Stimulated activated memory B cell treated with anti-CD40 and anti-IgM and Interleukin-4, amounts not matched to agents 10 μg/mL and 1 μg/mL and 100 μg/mL, for 72 hours (primary cell): ENCODE measurements at places on chromosomes 13 and 19.

DNA sequence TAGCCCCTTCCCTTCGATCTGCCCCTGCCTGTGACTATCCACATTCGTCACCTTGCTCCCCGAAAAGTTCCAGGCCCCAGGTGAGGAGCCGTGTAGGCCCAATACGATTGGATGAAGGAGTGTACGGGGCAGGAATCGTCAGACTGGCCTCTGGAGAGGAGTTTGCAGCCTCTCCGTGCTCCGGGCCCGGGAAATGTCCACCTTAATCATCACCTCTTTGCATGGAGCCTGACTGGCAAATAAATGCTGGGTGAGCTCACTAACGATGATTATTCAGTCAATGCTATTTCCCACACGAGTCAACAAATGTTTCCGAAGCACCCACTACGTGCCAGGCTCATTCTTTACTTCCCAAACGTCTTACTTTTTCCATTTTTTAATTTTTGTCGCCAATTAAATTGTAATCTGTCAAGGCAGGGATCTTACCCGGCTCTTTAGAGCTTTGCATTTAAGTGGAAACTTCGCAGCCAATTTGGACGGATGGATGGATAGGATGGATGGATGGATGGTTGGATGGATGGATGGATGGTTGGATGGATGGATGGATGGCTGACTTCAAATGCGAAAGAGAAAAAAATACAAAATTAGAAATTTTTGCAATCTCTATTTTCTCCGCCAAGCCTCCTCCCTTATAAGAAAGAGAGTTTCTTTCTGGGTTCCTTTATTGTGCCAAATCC, 45.8 kb downstream of the TGDS start:
- no peak for ATAC-seq

DNA sequence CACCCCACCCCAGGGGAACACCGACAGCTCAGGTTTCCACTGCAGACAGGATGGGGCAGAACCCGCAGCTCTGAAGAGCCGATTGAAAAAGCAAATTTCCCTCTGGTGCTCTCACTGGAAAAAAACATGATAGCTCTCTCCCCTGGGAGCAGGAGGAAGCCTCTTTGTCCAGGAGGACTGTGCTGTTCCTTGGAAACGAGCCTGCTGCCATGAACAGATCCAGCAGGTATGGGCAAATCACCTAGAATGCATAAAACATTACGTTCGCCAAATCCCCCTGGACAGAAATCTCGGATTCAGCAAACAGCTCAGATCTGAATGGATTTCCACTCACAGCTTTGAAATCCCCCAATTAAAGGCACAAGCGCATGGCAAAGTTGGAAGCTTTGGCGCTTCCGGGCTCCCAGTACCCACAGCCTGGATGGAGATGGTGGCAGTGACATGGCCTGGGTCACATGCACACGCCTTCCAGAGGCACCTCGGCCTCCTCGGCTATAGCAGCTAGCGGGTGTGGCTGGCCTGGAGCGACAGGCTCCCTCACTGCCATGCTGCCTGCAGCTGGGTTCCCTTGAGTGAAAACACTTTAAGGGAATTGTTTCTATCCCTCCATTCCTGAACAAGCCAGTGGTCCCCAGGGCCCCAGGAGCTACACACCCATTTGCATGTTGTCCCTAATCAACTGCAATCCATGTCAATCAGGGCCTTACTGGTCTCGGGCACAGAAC, 59.1 kb downstream of the CEBPG start:
- no peak for ATAC-seq

DNA sequence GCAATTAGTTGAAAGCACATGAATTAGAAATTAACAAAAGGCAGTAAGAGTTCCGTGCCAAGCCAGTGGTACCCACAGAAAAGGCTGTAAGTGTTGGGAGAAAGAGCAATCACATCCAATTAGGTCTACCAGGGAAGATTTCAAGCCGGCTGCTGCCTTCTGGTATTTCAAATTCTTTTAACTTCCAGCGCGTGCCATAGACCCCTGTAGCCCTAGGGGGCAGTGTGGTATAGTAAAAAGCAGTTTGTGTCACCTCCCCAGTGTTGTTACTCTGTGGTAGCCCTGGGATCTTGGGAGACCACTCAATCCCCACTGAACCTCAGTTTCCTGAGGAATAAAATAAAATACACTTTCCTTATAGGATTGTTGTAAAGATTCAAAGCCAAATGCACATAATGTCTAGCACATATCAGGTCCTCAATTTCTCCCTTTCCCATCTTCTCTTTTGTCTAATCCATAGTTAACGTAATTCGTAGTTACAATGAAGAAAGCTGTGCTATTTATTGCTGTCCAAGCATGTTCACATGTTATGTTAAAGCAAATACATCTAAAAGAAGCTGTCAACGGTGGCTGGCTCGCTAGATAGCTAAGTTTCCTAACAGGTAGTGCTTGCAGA, 230.2 kb downstream of the TDRD3 start:
- no peak for ATAC-seq

- peak; percentile 74 for ATAC-seq
These were observed 26.4 kb upstream of the TPTE2 start for GRCh38 chr13:19587635-19588300.

DNA sequence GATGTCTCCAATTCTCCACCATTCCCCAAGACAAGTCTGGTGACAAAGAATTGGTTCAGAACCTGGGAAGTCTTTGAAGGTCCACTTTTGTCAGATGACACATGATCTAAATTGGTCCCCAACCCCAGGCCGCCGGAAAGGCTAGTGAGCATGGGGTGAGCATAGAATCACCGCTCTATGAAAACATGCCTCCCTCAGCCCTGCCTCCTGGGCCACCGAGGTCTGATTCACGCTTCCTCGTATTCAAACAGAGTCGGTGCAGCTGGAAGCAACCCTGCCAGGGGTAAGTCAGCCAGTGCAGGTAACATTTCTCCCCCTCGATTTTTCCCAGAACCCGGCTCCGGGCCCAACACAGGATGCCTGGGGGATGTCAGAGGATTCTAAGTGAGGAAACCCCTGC, 33.9 kb upstream of the KLF2 start:
- no peak for ATAC-seq

- ATAC-seq, result peak; percentile 83
These were observed 10.8 kb downstream of the FFAR2 start for GRCh38 chr19:35458731-35459391.

DNA sequence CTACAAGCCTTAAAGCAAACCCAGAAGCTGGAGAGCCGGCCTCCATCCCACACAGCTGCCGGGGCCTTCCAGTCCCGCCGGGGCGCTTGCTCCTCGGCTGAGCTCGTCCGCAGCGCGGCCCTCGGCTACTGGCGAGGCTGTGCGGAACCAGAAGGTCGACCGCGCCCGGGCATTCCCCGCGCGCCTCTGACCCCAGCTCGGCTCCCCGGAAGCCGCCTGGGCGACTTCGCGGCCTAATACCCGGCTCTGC, 863 bp downstream of the ANKRD10 start:
- ATAC-seq, result no peak

- ATAC-seq, result no peak
These were observed 33.6 kb upstream of the EPHX3 start for GRCh38 chr19:15265850-15266248.

- ATAC-seq, result no peak
These were observed 7.5 kb downstream of the IGLON5 start for GRCh38 chr19:51318687-51319648.

DNA sequence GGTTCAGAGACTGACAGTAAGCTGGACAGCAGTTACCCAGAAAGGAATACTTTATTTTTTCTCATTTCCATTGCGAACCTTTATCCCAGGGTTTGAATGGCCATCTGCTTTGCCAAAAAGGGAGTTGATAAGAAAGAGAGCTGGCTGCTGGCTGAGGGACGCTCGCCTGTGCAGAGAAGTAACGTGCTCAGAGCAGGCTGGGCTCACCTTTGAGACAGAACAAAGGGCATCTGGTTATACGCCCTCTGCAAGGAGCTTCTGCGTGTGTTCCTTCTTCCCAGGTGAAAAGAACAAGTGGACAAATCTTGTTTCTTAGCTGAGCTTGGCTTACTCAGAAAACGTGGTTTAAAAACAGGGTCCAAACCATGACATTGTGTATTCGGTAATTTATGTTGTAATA, 47.4 kb downstream of the EFNB2 start:
- ATAC-seq, result no peak

GRCh38 chr19:57280962-57281400, 696 bp downstream of the ZNF460 start:
- no peak for ATAC-seq

- no peak for ATAC-seq
These were observed 36.9 kb downstream of the RGCC start for GRCh38 chr13:41494202-41494601.

- ATAC-seq, result no peak
These were observed 23.8 kb downstream of the LRFN3 start for GRCh38 chr19:35959968-35960320.

GRCh38 chr19:6098574-6098973, 11.7 kb downstream of the RFX2 start:
- no peak for ATAC-seq

DNA sequence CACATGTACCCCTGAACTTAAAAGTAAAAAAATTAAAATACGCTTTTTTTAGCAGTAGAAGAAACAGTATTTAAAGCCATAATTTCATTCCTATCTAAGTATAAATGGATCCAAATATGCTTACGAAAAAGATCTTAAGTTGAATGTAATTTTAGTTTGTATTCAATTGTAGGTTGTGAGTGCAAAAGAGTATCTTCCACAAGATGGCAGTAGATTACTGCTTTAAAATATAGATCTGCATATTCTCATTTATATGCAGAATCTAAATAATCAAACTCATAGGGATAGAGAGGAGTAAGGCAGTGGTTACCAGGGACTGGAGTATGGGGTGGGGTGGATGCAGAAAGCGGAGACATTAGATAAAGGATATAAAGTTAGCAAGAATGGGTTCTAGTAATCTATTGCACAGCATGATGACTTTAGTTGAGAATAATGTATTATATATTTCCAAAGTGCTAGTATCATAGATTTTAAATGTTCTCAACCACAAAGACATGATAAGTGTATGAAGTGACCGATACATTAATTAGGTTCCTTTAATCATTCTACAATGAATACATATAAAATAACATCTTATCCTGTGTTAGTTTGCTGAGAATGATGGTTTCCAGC, 14.2 kb downstream of the OR7A17 start:
- no peak for ATAC-seq

- no peak for ATAC-seq
These were observed 144.2 kb downstream of the SPRY2 start for GRCh38 chr13:80196756-80197155.

DNA sequence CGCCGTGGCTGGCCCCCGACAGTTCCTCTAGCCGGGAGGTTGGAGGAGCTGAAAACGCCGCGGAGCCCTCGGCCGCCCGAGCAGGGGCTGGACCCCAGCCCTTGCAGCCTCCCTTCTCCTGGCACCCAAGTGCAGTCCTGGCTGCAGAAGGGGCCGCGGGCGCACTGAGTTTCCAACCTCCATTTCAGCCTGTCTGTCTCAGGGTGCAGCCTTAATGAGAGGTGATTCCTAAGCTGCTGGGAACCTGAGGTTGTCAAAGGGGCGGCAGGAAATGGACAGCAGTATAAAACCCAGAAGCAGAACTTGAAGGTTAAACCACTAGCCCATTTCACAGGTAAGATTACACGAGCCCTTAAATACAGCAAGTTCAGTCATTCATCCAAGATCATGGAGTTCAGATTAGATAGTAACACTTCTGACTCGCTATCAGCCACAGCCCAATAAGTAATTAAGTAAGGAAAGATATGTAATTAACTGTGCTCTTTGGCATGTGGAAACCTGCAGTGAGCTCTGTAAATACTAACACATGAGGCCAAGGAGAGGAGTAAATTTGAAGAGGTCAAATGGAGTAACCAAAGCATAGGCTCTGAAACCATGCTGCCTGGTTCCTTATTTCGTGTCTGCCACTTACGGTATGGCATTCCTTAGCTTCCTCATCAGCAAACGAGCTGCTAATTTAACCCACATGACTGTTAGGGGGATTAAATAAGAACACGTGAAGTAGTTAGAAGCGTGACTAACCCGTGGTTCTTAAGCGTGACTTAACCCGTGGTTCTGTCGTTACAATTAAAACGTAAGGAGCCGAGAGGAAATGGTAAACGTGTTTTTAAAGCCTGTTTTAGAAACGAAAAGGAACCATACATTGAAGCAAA, 686 bp downstream of the SETDB2 start:
- peak; percentile 22 for ATAC-seq

DNA sequence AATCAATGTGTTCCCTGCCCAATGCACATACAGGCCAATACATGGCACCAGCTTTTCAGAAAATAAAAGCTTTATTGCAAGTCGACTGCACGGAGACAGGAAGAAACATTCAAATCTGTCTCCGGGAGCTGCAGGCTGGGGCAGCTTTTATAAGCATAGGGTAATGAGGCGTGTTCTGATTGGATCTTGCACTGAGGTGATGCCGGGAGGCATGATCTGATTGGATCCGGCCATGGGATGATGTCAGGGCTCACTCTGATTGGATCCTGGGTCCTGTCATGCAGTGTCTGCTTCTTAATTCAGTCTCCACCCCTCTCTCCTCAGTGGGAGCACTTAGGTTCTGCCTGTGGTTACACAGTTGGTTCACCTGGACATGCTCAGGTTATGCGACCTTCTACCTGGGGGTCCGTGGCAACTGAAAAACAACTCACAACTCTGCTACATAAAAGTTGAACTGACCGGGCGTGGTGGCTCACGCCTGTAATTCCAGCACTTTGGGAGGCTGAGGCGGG, 11.8 kb upstream of the FBN3 start:
- peak; percentile 69 for ATAC-seq

- ATAC-seq, result no peak
These were observed 16.3 kb upstream of the GTF3A start for GRCh38 chr13:27408074-27408473.

- ATAC-seq, result no peak
These were observed 437.0 kb downstream of the SUCLA2 start for GRCh38 chr13:47564041-47564440.

DNA sequence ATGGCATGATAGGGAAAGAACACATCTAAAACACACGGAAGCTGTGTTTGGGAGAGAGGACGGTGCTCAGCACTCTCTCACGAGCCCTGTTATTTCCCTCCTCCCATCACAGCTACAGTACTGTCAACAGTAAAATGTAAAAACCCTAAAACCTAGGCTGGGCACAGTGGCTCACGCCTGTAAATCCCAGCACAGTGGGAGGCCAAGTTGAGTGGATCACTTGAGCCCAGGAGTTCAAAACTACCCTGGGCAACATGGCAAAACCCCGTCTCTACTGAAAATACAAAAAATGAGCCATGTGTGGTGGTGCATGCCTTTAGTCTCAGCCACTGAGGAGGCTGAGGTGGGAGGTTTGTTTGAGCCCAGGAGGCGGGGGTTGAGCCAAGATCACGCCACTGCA, 54.8 kb downstream of the FOXO1 start:
- ATAC-seq, result no peak
